Islet precursor cell (in vitro differentiated cells): ENCODE measurements at places on chromosomes 13 and 19.

- no peak for DNase-seq
These were observed 7.4 kb downstream of the GPC6 start for GRCh38 chr13:93233997-93234416.

DNA sequence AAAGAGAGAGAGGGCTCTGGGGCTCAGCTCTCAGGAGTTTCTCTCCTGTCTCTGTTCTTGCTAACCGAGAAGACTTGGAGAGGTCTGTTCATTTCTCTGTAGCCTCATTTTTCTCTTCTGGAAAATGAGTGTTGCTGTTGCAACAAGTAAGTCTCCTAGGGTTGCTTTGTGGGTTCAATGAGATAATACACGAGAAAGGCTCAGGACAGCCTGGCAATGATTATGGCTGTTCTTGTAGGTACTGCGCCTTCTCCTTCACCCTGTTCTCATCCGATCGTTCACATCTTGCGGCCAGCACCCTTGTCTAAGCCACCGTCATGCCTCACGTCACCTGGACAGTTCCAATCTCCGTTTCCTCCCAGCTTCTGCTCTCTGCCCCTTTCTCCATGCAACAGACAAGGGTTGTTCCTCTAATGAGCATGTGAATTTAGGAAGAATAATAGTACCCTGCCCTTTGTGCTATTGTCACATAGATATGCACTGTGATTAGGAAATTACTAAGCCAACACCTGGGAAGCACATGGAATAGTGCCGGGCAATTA, 4.2 kb downstream of the C5AR1 start:
- no peak for DNase-seq

- no peak for DNase-seq
These were observed 13.3 kb downstream of the PLIN4 start for GRCh38 chr19:4504891-4505569.

- DNase-seq: no peak
These were observed 553.6 kb upstream of the ATXN8OS start for GRCh38 chr13:69553976-69554375.

DNA sequence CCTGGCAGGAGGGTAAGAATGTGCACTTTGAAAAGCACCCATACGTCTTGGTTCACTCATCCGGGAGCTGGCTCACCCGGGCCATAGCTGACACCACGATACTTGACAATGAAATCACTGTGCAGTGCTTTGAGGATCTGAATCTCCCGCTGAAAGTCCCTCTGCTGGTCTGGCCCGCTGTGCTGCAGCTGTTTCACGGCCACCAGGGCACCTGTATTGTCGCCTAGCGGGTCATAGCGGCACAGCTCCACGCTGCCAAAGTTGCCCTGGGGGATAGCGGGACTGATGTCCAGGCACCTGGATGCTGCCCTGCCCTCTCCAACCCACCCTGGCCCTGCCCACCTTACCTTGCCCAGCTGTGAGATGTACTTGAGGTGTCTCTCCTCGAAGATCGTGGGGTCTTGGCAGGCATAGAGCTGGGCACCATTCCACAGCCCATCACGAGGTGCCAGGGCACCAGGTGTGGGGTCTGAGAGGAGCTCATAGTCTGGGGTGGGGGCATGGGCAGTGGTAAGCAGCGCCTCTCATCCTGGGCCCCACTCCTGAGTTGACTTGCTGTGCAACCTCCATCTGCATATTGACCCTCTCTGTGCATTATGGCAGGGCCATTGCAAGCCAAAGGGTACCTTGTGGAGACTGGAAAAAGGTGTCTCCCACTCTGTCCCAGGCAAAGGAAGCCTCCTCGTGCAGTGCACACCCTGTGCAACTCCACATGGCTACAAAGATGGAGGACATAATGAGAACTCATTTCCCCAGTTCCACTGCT, 11.3 kb upstream of the INSL3 start:
- no peak for DNase-seq

DNA sequence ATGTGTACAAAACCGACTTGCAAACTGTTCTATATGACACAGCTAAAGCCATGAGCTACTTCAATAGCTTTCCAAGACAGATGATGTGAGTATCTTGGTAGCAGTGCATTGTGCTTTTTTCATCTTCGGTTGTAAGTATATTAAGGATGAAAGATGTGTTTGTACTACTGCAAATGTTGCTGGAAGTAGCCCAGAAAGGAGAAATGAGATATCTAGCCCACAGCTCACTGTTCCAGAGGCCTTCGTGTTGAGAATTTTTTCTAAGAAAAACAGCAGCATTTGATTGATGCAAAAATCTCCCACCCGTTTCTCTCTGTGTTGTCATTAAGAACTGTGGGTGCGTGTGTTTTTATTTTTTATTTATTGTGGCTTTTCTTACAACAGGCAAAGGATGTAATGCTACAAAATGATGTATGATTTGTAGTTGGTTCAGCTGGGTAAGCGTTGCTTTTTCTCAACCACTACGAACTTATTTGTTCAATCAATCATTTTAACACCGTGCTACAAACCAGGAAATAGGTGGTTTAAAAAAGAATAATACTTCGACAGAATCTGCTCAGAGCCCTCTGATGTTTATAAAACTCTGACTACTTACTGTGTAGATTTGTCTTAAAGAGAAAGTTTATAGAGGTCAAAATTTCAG, 41.6 kb upstream of the RFC3 start:
- no peak for DNase-seq

DNA sequence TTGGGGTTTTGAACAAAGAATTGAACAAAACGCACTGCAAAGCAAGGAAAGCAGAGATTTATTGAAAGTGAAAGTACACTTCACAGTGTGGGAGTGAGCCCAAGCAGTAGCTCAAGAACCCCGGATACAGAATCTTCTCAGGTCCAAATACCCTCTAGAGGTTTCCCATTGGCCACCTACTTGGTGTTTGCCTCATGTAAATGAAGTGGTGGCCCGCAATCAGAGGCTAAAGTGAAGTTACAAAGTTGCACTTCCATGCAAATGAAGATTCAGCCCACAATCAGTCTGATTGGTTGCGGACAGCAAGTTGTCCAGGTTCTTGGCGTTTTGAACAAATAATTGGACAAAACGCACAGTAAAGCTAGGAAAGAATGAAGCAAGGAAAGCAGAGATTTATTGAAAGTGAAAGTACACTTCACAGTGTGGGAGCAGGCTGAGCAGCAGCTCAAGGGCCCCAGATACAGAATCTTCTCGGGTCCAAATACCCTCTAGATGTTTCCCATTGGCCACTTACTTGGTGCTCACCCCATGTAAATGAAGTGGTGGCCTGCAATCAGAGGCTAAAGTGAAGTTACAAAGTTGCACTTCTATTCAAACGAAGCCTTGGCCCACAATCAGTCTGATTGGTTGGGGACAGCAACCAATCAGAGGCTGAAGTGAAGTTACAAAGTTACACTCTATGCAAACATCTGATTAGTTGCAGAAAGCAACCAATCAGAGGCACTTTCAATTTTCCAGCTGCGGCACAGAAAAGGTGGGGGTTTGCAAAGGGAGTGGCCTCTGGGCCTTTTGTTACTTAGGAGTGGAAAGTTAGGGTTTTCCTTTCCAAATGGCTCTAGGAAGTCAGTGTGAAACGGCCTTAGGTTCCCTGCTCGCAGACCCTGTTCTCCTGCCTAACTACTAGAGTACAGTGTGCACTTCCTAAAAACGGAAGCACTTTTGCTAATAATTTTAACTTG, 4.8 kb upstream of the TM9SF2 start:
- no peak for DNase-seq

DNA sequence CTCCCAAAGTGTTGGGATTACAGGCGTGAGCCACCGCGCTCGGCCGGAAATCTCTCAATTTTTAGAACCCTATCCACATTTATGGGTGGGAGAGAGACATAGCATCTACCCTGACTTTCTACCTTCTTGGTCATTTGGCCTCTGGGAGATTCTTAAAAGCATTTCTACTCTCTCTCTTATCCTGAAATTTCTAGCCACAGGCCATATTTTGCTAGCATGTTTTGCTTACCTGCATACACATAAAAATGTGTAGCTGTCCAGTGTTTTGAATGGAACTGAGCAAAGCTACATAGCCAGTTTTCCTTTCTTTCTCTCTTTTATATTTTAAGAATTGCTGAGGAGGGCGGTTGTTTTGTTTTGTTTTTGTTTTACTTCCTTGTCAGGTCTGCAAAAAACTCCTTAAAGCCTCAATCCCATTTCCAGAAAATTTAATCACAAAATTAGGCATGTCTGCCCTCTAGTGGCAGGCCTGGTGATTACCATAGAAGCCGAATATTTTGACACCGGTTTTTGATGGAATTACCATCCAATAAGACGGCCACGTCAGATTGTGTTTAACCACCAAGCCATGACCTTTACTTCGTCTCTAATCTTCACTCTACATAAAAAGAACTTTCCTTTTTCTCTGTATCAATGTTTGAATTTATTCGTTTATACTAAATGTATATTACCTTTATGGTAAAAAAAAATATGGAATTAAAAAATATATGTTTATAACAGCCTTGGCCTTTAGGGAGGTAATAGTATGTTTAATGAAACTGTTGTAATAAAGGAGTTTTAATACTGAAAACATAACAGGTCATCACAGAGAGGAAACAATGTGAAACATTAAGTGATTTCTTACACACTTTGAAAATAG, 34.4 kb upstream of the OXGR1 start:
- DNase-seq: peak; percentile 73

DNA sequence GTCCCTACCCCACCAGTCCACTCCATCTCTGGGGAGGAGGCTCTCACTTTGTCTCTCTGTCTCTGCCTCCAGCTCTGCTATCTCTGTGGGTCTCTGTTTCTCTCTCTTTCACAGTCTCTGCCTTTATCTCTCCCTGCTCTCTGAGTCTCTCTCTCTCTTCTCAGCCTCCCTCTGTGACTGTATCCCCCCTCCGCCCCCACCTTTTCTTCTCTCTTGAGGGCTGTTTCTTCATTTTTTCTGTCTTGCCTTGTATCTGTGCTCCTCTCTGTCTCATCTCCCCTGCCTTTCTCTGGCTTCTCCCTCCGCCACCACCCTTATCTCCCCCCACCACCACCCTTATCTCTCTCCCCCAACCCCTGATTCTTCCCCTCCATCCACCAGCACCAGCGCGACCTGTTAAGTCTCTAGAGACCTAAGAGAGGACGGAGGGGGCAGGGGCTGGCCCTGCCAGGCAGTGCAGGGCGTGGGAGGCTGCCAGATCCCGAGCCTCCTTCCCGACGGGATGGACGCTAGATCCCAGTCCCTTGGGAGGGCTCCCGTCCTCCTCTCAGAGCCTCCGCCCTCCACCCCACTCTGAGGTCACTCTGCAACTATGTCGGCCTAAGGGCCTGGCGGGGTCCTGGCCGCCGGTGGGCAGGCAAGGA, 1.0 kb downstream of the AXL start:
- DNase-seq: peak; percentile 89

GRCh38 chr19:56476651-56477428, at the start of gene ZNF667:
ZNF667 (minus strand) TSS chr19:56477345; CDS start chr19:56462370, 14,975 bp downstream.
- DNase-seq: peak; percentile 57

- no peak for DNase-seq
These were observed 20.6 kb upstream of the ZNF599 start for GRCh38 chr19:34793565-34793964.

DNA sequence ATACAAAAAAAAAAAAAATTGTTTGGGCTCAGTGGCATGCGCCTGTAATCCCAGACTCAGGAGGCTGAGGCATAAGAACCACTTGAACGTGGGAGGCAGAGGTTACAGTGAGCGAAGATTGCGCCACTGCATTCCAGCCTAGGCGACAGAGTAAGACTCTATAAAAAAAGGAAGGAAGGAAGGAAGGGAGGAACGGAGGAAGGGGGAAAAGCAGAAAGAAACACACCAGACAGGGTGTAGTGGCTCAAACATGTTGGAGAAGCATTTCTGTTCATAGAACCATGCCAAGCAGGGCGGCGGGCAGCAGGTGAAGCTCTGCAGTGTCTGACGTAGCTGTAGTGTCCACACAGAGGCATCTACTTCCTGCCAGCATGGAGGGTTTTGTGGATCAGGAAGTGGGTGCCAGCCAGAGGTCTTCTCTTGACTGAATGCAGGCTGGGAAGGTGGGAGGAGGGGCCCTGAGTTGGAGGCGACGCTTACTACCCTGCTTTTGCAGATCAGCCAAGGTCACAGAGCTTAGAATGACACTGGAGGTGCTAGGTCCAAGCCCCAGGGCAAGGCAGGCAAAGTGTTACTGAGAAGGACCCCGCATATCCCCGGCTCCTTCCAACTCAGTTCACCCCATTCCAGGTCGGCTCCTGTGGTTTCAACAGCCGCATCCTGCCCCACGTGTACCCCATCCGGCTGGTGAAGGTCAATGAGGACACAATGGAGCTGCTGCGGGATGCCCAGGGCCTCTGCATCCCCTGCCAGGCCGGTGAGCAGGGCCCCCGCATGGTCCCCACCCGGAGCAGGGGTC, 11.6 kb upstream of the PGLS start:
- DNase-seq: no peak

DNA sequence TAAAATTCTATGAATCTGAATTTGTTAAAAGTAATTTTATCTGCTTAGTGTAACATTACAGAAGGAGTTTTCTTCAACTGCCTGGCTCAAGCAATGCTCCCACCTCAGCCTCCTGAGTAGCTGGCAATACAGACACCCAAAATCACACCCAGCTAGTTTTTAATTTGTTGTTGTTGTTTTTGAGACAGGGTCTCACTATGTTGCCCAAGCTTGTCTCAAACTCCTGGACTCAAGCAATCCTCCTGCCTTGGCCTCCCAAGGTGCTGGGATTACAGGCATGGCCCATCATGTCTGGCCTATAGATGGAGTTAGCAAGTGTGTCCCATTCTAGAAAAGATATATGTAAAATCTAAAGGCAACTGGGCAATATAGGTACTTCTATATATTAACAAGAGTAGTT, 1580.4 kb upstream of the PRR20A start:
- no peak for DNase-seq

- no peak for DNase-seq
These were observed 1.0 kb downstream of the MRPS31 start for GRCh38 chr13:40769970-40770369.

- no peak for DNase-seq
These were observed 307.6 kb downstream of the SHISA2 start for GRCh38 chr13:25744178-25744577.

DNA sequence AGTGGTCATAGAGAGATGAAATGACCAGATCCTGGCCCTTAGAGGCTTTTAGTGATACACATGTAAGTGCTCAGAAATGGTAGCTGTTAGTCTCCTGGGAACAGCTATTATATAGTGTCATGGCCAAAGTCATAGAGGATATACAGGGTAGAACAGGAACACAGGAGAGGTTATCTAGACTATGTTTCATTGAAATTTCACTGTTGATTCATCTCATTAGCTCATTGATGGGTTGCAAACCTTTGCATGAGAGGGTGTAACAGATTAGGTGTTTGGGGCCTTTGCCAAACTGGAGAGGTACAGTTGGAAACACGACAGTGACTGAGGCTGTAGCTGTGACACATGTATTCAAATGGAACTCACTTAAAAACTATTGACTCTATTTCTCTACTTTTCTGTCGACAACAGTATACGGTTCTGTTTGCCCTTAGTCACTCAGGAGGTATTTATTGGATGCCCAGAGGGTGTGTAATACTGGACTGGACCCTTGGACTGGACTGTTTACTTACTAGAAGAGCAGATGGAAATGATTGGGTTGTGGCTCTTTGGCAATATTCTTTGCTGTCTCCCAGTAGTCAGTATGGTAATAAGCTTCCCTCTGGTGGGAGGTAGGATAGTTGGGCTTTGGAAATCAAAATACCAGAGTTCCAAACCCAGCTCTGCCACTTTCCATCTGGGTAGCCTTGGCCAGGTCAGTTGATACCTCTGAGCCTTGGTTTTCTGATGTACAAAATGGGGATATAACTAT, 29.8 kb downstream of the ARHGAP35 start:
- DNase-seq: no peak
